ENCODE measurements at places on chromosomes 1 and 21.
A peak's percentile ranks its signal among the peaks of the same experiment; 100 is the strongest.

GRCh38 chr21:46424039-46424591, 34.6 kb upstream of the DIP2A start:
- DNase-seq, result no peak

- no peak for DNase-seq
These were observed 649.3 kb upstream of the ADGRL4 start for GRCh38 chr1:79655876-79656275.

GRCh38 chr1:158652721-158653334, 33.7 kb downstream of the SPTA1 start:
- DNase-seq, result no peak

- no peak for DNase-seq
These were observed 791 bp upstream of the MAST2 start for GRCh38 chr1:45802343-45803298.

GRCh38 chr1:51915951-51916350, 37.4 kb upstream of the NRDC start:
- DNase-seq, result no peak

DNA sequence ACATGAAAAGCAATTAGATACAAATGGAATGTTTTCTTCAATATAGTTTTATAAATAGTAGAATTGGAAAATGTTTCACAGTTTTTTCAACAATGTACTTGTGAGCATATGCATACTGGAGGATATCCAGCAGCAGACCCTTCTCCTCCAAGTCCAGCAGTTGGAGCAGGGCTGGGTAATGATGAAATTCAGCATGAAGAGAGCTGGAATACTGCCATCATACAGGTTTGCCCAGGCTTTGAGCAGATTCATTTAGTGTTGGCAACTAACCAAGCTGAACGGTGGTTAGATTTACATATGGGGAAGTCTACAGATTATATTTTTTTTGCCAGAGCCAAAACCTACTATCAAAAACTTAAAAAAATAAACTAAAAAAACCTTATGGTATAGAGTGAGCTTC, 38.3 kb downstream of the WDR3 start:
- peak; percentile 36 for DNase-seq

DNA sequence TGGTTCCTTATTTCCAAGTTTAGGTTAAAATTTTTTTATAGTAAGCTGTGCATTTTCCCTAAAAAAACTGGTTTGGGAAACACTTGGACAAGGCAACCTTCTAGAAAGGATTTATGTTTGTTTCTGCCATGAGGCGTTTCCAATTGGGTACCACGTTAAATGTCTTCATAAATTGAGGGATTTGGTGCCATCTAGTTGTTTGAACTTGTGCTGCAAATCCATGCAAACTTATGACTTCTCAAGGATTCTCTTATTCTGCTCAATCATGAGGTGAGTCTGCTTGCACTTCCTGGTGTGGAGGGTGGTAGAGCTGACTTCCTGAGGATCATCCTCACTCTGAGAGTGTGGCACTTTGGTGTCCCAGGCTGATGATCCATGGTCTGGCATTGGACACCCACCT, 123.3 kb downstream of the PCNX2 start:
- DNase-seq, result peak; percentile 31

- peak; percentile 59 for DNase-seq
These were observed 67.8 kb downstream of the TOMM20 start for GRCh38 chr1:235060607-235061470.

GRCh38 chr1:119083479-119083878, 57.0 kb downstream of the WARS2 start:
- no peak for DNase-seq

GRCh38 chr1:25099343-25099951, 132.9 kb downstream of the SYF2 start:
- no peak for DNase-seq

- no peak for DNase-seq
These were observed 12.5 kb downstream of the TMEM81 start for GRCh38 chr1:205071801-205072200.

GRCh38 chr1:31335007-31335406, 37.9 kb downstream of the FABP3 start:
- DNase-seq, result no peak

DNA sequence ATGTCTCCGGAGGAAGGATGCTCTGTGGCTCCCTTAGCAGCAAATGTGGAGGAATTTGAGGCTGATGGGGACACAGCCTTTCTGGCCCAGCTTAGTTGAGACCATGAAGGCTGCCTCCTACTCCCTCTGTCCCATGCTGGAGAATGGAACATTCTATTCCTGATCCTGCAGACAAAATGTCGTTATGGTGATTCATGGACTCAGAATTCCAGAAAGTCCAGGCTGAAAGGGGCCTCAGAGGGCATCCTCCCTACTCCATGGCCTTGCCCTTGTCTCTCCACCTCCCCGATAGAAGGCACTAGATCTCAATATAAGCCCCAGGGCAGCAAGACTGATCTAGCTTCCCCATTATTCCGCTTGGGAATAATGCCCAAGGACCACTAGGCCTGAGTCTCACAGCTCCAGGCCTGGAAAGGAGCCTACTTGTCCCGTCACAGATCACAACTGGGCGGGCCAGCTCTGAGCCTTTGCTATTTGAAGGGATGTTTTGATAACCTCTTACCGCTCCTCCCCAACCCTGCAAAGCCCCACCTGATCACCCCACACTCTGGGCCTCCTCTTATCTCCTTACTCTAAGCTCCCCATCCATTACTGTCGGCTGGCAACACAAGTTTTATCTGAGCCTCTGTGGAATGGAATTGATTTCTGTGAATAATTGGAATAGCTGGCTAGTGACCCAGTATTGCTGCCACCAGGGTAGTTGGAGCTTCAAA, 52.8 kb upstream of the TRABD2B start:
- no peak for DNase-seq

GRCh38 chr1:67401443-67401842, 28.8 kb downstream of the SERBP1 start:
- no peak for DNase-seq

DNA sequence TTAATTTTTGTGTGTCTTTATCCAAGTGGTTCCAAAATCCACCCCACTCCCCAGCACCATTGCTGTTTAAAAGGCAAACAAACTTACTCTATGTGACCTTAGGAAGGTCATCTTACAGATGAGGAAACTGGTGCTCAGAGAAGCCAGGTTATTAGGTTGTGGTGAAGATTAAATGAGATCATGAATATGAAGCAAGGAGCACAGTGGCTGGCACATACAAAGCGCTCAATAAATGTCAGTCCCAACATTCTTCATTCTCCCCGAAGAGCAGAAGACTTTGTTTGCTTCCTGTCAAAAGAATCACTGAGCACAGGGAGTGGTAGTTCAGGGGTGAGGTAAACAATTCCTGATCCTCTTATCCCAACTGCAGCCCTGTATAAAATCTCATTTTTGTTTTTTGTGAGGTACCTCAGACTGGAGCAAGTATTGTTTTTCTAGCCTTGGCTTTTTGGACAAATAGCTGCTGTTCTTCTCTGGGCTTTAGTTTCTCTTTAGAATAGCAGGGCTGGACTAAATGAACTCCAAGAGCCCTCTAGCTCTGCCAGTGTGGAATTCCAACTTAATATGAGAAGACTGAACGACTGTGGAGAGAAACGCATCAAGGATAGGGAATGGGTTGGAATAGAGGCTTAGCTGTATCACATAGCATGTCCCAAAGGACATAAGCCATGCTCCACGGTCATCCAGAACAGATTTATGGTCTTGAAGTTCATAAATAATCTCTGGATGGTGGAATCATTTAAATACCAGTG, 455.3 kb upstream of the USP24 start:
- no peak for DNase-seq

DNA sequence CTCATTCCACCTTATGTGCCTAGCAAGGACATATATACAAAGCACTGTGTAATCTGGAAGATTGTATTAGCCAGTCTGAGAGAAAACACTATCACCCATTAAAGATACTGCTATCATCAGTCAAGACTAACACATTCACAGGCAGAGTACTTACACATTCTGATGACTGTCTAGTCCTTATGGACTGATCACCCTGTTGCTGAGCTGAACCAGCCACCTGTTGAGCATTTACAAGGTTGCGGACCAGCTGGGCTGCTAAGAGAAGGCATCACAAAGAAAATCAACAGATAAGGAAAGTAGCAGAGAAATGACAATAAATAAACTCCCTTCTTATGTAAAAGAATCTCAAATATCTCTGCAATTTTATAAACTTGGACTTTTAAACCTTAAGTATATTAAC, 30.8 kb downstream of the PRPF38A start:
- no peak for DNase-seq

GRCh38 chr1:159444511-159444910, 5.0 kb downstream of the OR10J1 start:
- no peak for DNase-seq

GRCh38 chr21:45029298-45029947, 45.0 kb upstream of the ADARB1 start:
- no peak for DNase-seq

DNA sequence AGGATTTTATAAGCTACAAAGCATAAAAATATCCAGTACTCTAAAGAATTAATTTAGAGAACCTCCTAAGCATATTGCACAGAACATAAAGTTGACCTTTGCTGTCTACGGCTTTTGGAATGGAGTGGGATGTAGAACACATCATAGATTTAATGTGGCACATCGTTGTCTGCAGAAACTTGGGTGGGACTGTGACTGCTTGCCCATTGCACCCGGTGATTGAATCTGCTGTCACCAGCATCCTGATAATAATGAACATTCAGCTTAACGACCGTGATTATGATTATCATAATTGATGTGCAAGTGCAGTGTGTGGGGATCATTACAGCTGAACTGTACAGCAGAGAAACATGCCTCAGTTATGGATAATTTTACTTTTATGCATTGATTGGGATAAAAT, 181.9 kb downstream of the SPATA17 start:
- DNase-seq, result no peak

DNA sequence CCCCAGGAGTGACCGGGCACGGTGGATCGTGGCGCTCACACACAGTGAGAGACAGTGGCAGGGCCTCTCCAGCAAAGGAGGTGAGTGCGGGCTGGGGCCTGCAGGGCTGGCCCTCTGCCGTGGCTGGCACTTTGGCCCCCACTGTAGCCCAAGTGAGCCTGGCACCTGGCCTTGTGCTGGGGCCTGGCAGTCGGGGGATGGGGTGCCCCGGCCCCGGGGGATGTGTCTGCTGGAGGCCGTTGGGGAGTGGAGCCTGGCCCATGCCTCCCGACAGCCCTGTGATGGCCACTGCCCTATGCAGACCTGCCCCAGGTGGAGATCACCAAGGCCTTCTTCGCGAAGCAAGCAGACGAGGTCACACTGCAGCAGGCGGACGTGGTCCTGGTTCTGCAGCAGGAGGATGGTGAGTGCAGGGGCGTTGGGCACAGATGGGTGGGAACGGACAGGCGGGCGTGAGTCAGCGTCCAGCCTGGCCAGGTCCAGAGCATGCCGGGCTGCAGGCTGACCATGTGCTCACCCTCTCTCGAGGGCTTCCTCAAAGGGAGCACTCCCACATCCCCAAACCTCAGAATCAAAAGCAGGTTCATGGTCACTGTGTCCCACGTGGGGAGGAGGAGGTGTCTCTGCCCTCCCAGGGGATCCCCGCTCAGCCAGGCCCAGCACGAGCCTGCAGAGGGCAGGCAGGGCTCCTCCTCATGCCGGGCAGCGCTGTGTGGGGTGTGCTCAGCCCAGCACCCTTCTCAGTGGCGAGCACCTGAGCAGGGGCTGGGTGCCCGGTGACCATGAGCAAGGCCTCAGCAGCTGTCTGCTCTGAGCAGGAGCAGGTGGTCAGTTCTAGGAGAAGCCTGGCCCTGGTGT, 25.3 kb downstream of the ARHGEF16 start:
- no peak for DNase-seq

GRCh38 chr1:10225573-10225972, 15.2 kb downstream of the KIF1B start:
- DNase-seq, result no peak

- no peak for DNase-seq
These were observed 40.7 kb upstream of the PIGV start for GRCh38 chr1:26747048-26747447.

DNA sequence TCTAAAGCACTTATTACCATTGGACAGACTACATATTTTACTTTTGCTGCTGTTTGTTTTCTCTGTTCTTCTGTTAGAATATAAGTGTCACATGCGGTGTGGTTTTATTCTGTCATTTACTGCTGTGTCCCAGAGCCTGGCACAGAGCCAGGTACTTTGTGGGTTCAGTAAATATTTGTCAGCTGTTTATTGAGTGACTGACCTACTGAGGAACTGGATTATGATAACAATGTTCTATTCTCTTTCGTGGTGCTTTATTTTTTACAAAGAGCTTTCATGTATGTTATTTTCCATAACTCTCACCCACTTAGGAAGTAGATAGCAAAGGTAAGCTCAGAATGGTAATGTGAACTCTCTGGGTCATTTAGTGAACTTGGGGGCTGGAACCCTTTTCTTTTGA, 118.8 kb downstream of the RWDD3 start:
- peak; percentile 20 for DNase-seq

DNA sequence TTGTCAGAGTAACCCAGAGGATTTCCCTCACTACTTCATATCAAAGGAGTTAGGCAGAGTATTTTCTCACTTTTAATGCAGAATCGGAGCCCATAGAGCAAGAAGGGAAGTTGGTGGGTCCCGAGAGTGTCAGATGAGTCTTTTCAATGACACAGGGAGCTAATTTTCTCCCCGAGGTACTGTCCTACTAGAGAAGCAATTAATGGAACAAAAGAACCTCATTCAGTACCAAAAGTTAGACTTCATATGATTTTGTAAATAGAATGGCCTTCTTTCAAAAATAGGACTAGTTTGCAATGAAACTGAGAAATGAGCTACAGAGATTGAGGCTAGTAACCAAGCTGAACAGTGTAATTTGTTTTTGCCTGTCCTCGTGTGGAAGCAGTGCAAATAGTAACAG, 3.9 kb downstream of the NCAM2 start:
- no peak for DNase-seq

- peak; percentile 47 for DNase-seq
These were observed 60.3 kb downstream of the STUM start for GRCh38 chr1:226608699-226609505.

DNA sequence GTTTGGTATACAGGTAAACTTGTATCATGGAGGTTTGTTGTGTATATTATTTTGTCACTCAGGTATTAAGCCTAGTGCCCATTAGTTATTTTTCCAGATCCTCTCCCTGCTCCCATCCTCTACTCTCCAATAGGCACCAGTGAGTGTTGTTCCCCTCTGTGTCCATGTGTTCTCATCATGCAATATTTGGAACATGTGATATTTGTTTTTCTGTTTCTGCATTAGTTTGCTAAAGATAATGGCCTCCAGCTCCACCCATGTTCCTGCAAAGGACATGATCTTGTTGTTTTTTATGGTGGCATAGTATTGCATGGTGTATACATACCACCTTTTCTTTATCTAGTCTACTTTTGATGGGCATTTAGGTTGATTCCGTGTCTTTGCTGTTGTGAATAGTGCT, 10.9 kb downstream of the PHACTR4 start:
- no peak for DNase-seq

- DNase-seq, result no peak
These were observed 120.1 kb upstream of the SGIP1 start for GRCh38 chr1:66413838-66414175.

GRCh38 chr1:97254731-97255463, 533.3 kb downstream of the PTBP2 start:
- no peak for DNase-seq

DNA sequence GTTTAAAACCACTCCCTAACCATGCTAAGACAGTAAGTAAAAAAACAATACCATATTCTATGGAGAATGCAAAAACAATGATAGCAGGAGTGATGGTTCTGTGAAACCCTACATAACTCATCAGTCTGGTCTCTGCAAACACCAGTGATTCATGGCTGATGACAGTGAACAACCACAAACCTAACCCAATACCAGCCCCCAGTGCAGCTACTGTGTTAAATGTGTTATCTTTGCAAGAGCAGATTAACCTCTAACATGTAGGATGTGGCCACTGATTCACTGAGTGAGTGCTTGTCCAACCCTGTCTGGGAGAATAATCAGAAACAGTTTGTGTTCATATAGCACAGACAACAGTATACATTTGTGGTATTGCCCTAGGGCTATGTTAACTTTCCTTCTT, 100.2 kb upstream of the COG2 start:
- no peak for DNase-seq

Data from NCI-H1048 (cell line).